ENCODE measurements at places on chromosomes 1 and 21.

GRCh38 chr1:185408700-185409270 is 91.7 kb upstream of the IVNS1ABP start:
- no peak for DNase-seq

DNA sequence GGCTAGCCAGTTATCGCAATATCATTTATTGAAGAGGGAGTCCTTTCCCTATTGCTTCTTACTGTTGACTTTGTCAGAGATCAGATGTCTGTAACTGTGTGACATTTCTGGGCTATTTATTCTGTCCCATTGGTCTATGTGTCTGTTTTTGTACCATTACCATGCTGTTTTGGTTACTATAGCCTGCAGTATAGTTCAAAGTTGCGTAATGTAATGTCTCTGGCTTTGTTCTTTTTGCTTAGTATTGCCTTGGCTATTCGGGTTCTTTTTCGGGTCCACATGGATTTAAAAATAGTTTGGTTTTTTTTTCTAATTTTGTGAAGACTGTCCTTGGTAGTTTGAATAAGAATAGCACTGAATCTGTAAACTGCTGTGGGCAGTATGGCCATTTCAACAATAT is 273.7 kb downstream of the SDCCAG8 start:
- DNase-seq = no peak

DNA sequence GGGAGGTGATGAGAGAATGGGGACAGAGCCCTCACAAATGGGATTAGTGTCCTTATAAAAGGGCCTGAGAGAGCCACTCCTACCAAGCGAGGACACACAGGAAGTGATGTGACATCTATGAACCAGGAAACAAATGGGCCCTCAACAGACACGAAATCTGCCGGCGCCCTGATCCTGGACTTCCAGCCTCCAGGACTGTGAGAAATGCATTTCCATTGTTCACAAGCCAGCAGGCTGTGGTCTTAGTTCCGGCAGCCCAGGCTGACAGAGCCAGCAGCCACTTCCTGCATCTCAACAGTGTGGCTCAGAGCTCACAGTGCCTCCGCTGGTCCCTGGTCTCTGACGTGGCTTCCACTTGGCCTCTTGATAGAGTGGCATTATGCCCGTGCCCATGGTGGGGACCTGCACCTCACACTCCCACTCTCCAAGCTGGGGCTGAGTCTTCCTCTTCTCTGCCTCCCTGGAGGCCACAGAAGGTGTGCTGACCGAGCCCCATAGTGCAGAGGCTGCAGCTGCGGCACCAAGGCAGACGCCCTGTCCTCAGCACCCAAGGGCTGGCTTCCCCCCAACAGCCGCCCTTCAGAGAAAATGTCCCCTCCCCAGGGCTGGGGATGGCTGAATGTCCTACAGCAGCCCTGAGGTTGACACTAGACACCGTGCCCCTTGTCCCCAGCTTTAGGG is 44.9 kb downstream of the ACOT7 start:
- DNase-seq = no peak

DNA sequence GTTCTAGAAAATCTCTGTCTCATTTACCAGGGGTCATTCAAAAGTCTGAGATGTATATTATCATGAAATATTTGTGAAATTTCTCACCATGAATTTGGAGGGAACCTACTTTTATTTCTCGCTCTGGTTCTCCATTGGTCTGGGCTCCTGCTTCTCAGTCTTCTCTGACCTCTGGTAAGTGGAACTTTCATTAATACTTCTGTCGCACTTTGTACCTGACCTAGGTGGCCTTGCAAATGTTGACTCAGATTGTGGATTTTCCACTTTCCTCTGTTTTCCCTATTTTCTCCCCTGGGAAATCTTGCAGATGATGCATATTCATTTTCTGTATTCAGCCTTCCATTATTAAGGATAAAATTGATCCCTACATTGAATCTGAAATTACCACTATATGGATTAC is 53.2 kb downstream of the LRIG2 start:
- DNase-seq = no peak

DNA sequence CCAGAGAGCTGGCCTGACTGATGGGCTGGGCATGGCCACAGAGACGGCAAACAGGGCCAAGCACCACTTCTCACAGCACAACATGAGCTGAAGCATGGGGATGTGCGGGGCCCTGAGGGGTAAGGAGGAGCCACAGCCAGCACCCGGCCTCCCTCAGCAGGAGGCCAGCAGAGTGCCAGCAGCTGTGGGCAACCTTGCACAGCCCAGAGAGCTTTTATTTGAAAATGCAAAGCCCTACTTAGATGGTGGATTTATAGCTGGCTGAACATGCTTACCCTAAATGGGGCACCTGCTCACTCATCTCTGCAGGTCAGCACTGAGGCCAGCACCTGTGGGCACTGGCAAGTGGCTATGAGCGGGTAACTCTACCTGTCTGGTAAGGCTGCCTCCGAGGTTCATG is 44.1 kb downstream of the SLC66A1 start:
- DNase-seq = no peak

- DNase-seq = no peak
Measured at GRCh38 chr1:175862408-175862807, 119.0 kb upstream of the TNR start.

- DNase-seq = no peak
Measured at GRCh38 chr1:44024031-44024902, 7.0 kb downstream of the SLC6A9 start.

DNA sequence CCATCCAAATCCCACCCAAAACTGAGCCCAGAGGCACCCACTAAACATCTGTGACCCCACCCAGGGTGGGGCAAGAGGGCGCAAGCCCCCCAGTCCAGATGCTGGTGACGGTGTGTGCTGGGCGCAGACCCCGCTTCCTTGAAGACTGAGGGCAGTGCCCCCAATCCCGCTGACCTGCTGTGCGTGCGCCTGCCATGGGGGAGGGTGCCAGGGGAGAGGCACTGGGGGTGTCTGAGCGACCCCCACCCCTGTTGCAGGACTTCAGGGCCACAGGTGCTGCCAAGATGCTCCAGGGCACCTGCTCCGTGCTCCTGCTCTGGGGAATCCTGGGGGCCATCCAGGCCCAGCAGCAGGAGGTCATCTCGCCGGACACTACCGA is 13.3 kb downstream of the COL6A2 start:
- DNase-seq = no peak

- DNase-seq = no peak
Measured at GRCh38 chr1:151142411-151143056, 3.9 kb downstream of the SEMA6C start.

GRCh38 chr1:231035799-231036198 is 4.3 kb downstream of the FAM89A start:
- no peak for DNase-seq

GRCh38 chr21:46144464-46145070 is 10.8 kb downstream of the FTCD start:
- no peak for DNase-seq

DNA sequence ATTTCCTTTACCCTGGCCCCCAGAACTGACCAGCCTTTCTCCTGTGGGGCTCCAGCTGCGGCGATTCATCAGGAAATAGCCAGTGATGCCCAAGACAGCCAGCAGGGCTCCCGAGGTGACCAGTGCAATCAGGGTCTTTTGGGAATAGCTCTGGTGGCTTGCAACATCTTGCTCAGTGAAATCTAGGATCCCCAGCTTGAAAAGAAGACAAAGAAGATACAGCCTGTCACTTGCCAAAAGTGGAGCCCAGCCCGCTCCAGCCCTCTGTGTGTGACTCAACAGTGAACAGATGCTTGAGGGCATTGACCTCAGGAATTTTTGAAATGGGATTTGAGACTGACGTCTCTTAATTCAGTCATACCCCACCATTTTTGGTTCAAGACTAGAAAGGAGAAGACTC is 22.3 kb downstream of the CD34 start:
- no peak for DNase-seq

DNA sequence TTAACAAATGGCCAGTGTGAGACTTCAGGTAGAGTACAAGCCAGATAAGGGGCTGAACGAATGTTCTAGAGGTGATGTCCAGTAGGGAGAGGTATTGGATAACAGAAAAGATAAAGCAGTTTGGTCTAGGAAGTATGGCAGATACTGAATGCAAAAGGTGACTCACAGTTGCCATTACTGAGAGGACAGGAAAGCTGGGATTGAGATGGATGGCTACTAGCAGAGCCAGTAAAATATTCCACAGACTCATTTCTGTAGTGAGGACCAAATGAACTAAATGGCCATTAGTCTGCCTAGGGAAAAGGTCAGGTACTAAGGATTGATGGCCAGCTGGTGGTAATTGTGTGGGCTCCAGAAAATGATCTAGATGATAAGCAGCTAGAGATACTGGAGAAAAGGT is 11.5 kb downstream of the MACO1 start:
- no peak for DNase-seq

GRCh38 chr1:23638786-23639241 is 52.8 kb upstream of the RPL11 start:
- no peak for DNase-seq

GRCh38 chr1:97853221-97853620 is 67.6 kb downstream of the DPYD start:
- no peak for DNase-seq

DNA sequence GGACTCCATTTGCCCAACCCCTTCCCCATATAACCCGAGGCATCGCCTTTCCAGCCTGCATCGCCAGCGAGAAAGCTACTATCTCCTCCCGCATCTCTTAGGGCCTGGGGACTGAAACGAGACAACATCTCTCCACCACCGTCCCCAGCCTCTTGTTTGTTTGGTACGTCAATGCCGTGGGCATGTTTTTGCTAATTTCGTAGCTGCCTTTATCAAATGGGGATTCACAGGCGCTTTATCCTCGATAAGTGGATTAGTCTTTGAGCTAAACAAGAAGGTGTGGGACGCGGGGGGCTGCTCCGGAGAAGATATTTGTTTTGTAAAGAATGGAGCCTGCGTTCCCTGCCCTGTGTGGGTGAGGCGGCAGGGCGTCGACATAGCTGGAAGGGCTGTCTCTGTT is 91.6 kb downstream of the PAX7 start:
- no peak for DNase-seq

- no peak for DNase-seq
Measured at GRCh38 chr1:170560681-170561285, 28.8 kb downstream of the GORAB start.

GRCh38 chr1:29809446-29810120 is 573.3 kb downstream of the PTPRU start:
- no peak for DNase-seq

DNA sequence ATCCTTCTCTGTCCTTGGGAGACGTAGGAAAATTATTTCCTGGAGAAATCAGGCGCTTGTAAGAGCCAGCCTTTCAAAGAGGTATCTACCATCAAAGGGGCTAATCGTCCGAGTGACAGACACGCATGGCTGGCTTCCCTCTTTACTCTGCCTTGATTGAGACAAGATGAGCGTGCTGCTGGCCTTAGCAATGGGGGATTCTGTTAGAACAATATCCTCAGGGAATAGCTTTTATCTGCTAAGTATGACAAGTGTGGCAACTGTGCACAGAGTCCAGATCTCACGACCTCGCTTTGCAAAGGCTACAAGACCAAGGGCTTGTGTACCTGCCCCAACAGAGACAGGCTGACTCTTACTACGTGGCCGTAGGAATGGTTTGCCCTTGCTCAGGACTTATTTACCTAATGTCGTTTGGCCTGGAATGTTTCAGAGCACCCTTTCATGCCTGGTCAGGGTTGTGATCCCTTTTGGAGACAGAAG is 417.1 kb downstream of the KIF26B start:
- DNase-seq = no peak

GRCh38 chr1:6634371-6635052 is 9.8 kb downstream of the THAP3 start:
- no peak for DNase-seq

Data from AG04450 (cell line).